Brain (organoid and tissue), 16 donors: ENCODE measurements at places on chromosomes 2 and 18.

DNA sequence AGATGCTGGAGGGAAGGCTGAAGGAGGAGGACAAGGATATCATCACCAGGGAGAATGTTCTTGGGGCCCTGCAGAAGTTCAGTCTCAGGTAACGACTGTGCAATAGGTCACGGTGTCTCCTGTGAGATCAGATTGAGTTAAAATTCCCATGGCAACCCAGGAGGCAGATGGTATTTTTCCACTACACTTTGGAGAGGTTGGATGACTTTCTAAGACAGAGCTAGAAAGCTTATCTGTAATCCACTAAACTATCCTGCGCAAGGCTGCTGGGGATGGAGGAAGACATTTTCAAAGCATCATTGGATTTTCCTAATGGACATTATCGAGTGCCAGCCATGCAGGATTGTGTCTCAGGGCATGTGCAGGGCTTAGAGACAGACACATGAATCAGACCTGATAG, 74.6 kb downstream of the ARMC9 start:
- DNase-seq: no peak

- DNase-seq: no peak
Measured at GRCh38 chr2:232393556-232393955, 13.1 kb upstream of the ALPG start.

DNA sequence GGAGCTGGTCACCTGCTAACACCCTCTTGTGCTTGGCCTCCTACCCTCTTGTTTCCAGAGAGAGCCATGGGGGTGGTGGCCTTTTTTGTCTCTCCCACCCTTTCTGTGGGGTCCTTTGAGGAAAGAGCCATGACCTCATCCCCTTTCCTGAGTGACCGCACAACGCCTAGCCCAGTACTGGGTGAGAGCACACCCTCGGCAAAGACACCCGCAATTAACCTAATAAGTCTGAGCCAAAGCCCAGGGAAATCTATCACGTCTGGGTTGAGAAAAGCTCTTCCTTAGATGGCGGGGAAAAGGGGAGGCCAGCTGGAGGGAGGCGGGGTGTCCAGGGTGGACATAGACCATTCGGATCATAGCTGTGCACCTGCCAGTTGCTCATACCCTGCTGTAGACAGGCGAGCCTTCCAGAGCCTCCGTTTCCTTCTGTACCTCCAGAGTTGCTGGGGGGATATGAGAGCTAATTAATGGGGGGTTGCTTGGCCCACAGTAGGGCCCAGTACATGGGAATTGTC, 93.7 kb upstream of the MCFD2 start:
- no peak for DNase-seq

DNA sequence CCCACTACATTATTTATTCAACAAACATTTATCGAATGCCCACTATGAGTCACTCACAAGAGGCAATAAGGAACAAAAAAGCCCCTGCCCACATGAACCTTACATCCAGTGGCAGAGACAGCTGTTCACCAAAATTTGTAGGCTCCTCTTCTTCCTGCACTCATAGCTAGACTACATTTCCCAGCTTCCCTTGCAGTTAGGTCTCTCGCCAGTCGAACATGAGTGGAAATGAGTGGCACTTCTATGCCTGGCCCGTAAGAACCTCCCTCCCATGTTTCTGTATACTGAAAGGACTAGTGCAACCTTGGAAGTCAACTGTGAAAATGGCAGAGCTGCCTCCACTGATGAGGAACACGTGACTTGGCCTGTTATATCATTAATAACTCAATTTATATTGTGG, 19.4 kb upstream of the NCOA1 start:
- no peak for DNase-seq

- no peak for DNase-seq
Measured at GRCh38 chr2:238484522-238485452, 58.1 kb downstream of the ASB1 start.

DNA sequence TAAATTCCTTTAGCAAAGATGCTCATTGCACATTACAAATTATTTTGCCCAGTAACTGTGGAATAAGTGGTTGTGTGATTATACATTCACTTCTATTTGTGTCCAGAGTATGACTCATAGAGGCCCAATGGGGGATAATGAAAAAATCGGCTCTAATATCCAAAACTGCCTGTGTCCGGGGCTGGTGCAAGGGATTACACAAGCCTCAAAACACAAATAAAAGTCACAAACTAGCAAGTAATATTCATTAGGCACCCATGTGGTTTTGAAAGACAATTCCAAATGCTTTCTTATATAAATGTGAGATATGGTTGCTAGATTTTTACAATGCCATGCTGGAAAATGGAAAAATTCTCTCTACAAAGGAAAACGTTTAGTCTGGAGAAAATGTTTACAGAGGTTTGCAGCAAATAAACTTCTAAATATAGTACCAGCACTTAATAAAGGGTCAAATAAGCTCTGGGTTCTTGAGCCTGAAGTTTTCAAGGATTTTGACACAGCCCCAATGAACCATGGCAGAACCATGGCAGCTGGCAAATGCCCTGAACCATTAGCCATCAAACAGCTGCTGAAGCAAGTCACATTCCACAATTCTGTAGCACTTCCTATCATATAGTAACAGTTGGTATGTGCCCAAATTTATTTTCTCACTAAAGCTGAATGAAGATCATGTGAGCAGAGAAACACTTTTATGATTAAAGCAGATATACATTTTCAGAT, 40.5 kb downstream of the IRS1 start:
- no peak for DNase-seq

DNA sequence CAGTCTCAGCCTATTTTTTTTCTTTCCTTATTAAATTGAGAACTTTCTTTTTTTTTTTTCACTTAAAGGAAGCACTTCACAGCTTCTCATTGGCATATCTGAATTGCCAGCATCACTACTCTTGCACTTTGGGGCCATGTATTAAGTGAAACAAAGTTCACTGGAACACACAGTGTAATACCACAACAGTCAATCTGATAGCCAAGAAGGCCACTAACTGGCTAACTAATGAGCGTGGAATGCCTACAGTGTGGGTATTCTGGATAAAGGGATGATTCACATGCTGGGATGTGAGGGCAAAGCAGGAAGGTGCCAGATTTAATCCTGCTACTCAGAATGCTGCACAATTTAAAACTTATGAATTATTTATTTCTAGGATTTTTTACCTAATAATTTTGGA, 11.7 kb upstream of the C18orf63 start:
- DNase-seq: no peak

GRCh38 chr18:51107598-51108305, 77.7 kb downstream of the SMAD4 start:
- DNase-seq: no peak

DNA sequence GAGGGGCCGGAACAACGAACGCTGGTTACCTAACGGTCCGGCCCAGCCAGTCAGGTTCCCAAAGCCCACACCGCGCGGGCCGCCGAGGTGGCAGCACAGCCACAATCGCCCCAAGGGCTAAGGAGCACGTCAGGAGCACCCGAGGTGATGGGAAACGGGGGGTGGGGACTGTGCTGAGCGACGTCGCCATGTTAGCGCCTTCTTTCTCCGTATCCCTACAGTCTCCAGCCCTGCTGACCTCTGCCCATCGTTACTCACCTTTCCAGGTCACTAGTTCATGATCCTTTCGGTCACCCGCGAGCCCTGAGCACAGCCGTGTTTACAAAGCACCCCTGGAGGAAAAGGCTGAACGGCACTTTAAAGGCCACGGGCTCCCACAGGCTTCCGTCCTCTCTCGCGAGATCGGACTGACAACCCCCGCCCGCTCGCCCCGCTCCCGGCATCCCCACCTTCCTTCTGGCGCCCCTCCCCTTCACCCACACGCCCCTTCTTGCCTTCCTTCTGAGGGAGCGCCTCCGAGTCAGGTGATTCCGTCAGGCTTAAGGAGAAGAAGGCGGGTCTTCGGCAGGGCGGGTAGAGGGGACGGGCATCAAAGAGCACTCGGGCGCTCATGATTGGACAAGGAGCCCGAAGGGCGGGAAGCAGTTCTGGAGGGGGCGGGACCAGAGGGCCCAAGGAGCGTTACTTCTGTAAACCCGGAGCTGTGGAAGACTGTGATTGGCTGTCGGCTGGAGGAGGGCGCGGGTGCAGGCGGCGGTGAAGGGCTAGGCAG, at the start of gene ATF2:
TSS of gene ATF2 (minus strand) at position 412 of the 772 bp plus-strand sequence. CDS start 31,760 bp downstream, outside the sequence.
- peak; percentile 100 for DNase-seq

- DNase-seq: no peak
Measured at GRCh38 chr2:50466685-50467084, 565.2 kb downstream of the NRXN1 start.

GRCh38 chr2:228735697-228736096, 535.4 kb downstream of the PID1 start:
- no peak for DNase-seq

DNA sequence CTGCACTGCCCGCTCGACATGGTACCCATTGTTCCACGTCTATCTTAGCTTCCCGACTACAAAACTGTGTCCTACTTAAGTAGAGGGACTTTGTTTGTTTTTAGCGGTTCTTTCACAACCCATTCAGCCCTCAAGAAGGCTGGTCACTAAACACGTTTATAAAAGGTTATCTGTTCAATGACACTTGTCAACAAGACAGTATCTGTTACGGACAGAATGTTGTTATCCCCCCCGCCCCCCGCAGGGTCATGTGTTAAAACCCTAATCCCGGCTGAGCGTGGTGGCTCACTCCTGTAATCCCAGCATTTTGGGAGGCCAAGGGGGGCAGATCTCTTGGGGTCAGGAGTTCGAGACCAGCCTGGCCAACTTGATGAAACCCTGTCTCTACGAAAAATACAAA, 40.4 kb upstream of the CREG2 start:
- no peak for DNase-seq

GRCh38 chr2:189157456-189157855, 22.1 kb downstream of the COL5A2 start:
- no peak for DNase-seq

DNA sequence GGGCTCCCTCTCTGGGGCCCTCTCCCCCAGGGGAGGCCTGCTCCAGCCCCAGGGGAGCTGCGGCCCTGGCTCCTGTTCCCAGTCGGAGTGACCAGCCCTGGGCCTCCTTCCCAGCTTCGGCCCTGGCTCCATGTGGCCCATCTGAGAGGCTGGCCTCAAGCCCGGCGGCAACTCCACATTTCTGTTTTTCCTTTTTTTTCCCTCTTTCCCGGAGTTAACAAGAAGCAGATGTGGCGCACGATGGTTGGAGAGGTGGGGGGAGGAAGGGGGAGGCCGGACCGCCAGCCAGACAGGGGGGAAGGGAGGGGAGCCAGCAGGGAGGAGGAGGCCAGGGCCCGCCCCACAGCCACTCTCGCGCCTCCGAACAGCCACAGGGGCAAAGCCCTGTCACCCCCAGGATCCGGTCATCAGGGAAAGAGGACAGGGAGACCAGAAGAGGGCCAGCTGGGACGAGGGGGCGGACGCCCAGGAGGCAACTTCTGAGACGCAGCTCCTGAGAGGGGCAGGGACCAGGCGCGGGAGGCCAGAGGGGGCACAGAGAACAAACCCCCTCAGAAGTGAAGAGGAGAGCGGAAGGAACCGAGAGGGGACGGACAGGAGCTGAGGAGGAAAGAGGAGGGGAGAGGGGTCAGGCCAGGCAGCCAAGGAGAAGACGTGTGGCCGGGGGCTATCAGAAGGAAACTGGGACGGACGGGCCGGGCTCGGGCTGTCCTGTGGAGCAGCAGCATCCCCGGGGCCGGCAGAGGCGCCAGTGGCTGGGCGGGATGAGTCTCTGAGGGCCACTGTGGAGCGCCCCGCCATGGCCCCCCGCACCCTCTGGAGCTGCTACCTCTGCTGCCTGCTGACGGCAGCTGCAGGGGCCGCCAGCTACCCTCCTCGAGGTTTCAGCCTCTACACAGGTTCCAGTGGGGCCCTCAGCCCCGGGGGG, at the start of gene EMILIN1:
TSS of gene EMILIN1 (plus strand) at position 349 of the 928 bp plus-strand sequence. CDS start at position 800, 451 bp downstream.
- peak; percentile 36 for DNase-seq

DNA sequence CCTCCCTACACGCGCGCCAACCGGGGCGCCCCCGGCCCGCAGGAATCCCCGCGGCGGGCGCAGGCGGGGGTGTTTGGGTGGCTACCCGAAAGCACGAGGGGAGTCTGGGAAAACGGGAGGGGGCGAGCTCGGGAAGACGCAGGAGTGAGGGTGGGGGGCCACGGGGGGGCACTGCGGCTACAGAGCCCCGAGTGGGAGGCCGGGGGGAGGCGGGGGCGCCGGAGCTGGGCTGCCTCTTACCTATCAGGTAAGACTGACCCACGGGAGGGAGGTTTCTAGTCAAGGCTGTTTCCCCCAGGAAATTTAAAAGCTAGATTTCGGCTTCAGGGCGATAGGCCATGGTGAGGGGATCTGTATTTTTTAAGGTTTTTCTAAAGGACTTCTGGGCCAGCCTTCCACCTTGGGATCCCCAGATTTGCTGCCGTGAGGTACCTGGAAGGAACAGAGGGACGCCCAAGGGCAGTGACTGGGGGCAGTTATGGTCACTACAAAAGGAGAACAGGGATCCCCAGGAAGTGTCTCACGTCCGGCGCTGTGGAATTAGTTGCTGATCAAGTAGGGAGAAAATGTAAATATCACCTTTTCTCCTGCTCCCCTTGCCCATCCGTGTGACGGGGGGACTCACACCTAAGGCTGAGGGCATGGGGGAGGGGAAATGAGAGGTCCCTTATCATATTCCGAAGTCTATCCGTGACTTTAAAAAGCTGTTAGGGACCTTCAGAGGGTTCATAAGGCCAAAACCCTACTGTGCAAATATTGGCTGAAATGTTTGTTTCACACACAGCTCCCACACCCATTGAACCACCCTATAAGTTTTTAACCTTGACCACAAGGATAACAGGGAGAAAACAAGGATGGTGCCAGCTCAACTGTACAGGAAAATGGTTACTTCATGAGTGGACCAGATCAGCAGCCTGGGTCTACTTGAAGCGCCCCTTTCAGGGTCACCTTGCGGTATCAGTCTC, 638 bp upstream of the IRS1 start:
- no peak for DNase-seq

GRCh38 chr2:204529795-204530463, 15.3 kb upstream of the PARD3B start:
- no peak for DNase-seq

DNA sequence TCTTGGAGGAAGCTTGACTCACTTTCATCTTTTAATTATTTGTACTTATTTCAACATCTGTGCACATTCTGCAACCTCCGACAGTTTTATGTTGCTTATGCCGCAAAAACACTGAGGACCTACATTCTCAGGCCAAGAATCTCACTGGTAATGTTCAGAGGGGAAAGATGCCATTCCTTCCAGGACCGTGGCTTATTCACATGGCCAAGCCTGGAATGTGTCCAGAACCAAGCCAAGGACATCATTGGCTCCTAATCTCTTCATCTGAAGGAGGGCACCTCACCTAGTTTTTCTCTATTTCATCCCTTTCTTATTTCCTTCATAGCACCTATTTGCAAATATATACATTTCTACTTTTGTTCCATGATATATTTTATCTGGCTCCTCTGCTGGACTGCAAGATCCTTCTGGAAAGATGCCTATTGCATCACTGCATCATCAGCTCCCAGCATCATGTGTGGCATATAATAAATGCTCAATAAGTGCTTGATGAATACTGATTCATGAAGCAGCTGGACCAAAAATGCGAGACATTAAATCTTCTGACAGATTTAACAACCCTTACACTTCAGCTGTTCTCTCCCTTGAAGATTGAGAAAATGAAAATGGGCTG, 377.1 kb downstream of the TNS1 start:
- no peak for DNase-seq

GRCh38 chr2:211930331-211930730, 608.3 kb downstream of the ERBB4 start:
- no peak for DNase-seq

- no peak for DNase-seq
Measured at GRCh38 chr2:227147023-227147422, 17.0 kb downstream of the COL4A4 start.
